ENCODE measurements at places on chromosomes 13 and 19.

GRCh38 chr19:56079609-56080008 lies 41.5 kb downstream of the ZNF787 start:
- DNase-seq: no peak

DNA sequence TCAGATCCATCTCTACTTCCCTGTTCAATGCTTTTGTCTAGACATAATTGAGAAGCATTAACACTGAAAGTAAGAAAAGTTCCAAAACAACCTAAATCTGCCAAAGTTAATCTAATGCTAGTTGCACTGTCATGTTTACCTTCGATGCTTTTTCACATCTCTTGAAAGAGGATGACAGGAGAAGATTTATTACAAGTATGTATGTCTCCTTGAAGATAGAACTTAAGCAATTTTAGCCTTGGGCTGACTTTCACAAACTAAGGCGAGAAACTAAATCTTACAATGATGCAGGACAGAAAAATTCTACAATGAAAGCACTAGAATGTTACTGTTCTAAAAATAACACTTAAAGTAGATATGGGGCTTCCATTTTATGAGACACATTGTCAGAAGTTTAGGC lies 64.0 kb downstream of the MIPEP start:
- DNase-seq: no peak

- no peak for DNase-seq
Measured at GRCh38 chr19:18807861-18808331, 16.8 kb upstream of the COMP start.

DNA sequence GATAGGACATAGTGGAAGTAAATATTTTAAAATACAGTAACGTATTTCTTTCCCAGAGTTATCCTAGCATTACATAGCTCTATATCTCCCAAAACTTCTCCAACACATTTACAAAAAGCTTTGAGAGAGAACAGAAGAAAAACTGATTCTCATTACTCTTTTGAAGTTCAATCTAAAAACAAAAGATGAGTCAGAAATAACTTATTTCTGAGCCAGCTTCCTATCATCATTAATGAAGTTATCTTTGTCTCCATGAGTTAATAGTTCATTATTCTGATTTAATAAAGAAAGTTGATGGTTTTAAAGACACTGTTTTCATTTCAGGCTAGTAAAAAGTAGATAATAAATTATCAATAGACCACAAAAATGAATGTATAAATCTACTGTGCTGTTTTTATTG lies 446.7 kb upstream of the SPRY2 start:
- DNase-seq: no peak

- DNase-seq: peak; percentile 86
Measured at GRCh38 chr19:5369962-5370367, 29.4 kb upstream of the PTPRS start.

- peak; percentile 84 for DNase-seq
Measured at GRCh38 chr19:43446746-43447489, 18.5 kb downstream of the LYPD3 start.

DNA sequence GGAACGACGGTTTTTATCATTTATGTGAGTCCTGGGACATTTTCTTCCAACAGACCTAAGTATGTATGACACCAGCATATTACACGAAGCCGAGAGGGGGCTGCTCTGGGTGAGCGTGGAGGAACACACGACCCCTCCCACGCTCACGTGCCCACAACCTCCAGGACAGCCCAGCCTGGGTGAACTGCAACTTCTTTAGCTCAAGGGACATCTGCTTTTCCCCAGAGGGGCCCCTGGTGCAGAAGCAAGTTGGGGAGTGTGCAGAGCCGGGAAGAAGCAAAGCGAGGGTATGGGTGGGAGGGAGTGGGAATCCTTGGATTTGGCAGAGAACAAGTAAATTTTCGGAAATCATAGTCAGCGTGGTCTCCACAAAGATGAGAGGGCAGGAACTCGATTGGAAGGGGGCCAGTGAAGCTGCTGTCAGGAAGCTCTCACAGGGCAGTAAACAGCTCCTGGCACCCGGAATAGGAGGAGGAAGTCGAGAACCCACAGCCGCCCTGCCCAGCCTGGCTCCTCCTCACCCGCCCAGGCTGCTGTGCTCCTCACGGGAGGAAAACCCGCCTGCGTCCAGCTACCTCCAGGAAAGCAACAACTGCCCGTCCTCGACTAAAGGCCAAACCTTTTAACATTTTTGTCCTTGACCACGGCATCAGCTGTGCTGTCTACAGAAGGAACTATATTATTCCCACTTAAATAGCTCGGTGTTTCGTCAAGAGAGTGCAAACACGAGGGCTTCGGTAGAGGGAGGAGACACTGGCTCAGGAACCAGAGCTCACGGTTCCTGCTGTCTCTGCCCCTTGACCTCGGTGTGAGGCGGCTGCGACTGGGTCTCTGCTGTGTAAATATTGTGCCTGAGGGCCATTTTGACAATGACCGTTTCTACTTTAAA lies 17.2 kb upstream of the CFAP97D2 start:
- no peak for DNase-seq

DNA sequence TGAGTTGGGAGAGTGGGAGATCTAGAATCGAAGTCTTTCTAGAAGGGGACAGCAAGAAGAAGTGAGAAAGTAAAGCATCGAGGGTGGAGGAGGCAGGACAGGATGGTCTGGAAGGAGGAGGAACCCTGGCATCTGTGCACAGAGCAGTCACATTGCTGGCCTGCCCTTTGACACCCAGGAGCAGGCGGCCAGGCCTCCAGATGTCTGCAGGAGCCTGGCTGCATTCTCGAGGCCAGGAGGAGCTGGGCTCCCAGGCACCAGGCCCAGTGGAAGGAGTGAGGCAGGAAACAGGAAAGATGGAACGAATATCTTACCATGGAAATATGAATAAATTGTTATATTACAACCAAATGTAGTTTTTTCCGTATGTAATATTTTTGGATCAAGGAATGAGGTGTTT lies 27.7 kb upstream of the ARGLU1 start:
- DNase-seq: no peak

DNA sequence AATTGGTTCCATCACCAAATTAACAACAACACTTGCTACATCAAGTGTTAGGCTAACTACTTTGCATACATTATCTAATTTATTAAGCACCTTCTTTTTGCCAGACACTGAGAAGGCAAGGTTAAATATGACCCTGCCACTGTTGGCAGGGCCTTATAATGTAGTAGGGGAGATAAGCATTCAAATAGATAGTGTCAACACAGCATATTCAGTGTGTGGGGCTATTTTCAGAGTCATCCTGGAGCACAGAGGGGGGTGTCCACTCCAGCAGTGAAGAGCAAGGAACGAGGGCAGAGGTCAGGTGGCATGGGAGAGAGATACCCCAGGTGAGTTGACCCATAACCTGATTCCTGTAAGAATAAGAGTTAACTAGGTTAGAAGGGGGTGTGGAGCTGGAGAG lies 121.6 kb downstream of the COG6 start:
- DNase-seq: no peak

GRCh38 chr13:60974296-60974695 lies 441.4 kb downstream of the PCDH20 start:
- DNase-seq: no peak

- no peak for DNase-seq
Measured at GRCh38 chr19:54160182-54160811, 776 bp upstream of the LENG1 start.

DNA sequence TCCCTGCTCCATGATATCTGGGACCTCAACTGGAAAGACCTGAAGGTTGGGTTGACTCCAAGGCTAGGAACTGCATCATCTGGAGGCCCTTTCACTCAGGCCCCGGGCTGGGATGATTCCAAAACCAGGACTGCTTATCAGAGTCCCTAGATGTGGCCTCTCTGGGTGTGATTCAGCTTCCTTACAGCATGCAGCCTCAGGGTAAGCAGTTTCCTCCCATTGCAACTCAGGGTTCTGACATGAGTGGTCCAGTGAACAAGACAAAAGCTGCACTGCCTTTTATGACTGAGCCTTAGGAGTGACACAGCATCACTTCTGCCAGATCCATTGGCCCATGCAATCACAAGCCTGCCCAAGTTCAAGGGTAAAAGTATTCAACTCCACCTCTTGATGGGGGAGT lies 502.8 kb downstream of the COG6 start:
- DNase-seq: no peak

GRCh38 chr19:5456841-5457200 lies 1.6 kb downstream of the ZNRF4 start:
- no peak for DNase-seq

DNA sequence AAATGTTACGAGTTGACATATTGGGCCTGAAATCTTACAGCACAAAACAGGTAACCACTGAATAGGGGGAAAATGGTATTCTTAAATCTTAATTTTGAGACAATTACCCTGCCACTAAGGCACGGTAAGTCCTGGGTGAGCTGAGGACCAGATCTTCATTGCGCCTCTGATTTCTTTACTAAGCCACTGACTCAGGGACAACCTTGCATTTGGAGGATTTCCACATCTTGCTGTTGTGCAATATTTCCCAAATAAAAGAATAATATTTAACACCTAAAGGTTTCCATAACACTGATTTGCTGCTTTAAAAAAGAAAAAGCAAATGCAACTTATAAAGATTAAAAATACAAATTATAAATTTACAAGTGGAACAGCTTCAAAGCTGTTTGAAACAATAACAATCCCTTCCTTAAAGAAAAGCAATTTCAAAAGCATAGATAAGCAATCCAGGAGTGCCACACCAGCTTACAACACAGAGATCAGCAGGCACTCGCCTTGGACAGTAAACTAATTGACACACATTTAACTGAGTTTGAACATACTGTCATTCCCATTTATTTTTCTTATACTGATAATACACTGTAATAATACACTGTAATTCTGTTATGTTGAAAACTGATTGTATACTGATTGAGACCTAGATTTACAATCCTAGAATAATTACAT lies 79.6 kb upstream of the DOCK9 start:
- DNase-seq: no peak

- DNase-seq: peak; percentile 79
Measured at GRCh38 chr19:45973553-45974338, at the start of gene NOVA2. Gene NOVA2 (minus strand): TSS chr19:45973865. CDS start chr19:45973351, 514 bp downstream.
